ENCODE measurements at places on chromosomes 11 and 22. TPM values are rescaled to one million over a fixed set of nuclear protein-coding genes. Genes with fewer than 3 reads are reported as not detected.
A peak's percentile ranks its signal among the peaks of the same experiment; 100 is the strongest.

GRCh38 chr22:49962012-49962750 is 1.6 kb downstream of the PIM3 start:
- DNase-seq = peak; percentile 63

DNA sequence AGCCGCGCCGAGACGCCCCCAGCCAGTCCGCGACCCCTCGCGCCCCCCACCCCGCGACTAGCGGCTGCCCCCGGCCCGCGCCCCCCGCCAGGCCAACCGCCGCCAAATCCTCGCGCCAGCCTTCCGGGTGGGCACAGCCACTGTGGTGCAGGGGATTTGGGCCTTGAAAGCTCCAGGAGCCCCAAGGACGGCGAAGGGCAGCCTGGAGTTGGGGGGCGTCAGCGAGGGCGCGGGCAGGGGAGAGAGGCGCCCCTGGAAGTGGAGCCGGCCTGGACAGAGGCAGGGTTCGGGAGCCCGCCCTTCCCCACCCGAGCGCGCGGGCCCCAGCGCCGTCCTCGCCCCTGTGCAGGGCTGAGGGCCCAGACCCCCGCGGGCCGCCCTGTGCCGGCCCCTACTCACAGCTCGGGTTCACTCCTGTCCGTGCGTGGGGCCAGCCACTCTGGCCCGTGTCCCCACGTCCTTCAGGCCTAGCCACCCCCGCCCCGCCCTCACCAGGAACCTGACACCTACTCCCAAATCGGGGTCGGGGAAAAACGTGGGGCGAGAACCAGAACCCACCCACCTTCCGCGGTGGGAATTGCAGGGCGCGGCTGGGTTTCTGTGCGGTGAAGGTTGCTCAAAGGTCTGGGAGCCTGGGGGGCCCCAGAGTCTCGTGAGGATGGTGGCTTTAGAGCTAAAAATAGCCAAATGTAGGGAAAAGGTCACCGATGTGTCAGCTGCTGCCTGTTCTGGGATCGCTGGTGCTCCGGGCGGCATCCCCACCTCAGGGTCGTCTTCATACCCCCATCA is at the start of gene CPT1B:
TSS of gene CPT1B (minus strand) at position 441 of the 789 bp plus-strand sequence. CDS start 512 bp downstream, outside the sequence.
- no peak for DNase-seq

- no peak for DNase-seq
These were observed 25.5 kb downstream of the TMPRSS13 start for GRCh38 chr11:117903505-117904382.

GRCh38 chr11:66292543-66293332 is 1.0 kb downstream of the TMEM151A start:
- DNase-seq = no peak

DNA sequence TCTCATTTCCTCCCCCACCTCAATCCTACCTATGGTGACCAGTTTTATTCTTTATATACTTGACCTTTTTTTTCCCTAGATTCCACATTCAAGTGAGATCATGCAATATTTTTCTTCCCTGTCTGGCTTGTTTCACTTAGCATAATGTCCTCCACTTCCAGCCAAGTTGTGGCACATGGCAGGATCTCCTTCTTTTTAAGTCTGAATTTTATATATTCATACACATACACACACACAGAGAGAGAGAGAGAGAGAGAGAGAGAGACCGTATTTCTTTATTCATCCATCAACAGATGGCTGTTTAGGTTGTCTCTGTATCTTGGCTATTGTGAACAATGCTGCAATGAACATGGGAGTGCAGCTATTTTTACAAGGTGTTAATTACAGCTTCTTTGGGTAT is 1.4 kb downstream of the POU2AF2 start:
- no peak for DNase-seq

GRCh38 chr11:125376117-125376516 is 119.9 kb downstream of the FEZ1 start:
- DNase-seq = no peak

GRCh38 chr11:68958211-68958610 is 22.6 kb downstream of the MRGPRD start:
- no peak for DNase-seq

GRCh38 chr22:38513063-38513462 is 7.0 kb upstream of the DDX17 start:
- peak; percentile 30 for DNase-seq

DNA sequence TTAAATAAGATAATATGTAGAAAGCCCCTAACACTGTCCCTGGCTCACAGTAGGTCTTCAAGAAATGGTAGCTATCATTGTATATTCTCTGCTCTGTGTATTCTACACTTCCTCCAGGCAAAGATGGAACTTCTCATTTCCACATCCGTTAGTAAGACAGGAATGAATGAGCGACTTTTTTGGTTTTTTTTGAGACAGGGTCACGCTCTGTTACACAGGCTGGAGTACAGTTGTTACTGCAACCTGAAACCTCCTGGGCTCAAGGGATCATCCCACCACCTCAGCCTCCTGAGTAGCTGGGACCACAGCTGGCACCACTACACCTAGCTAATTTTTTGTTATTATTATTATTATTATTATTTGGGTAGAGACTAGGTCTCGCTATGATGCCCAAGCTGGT is 2.3 kb upstream of the CLPB start:
- no peak for DNase-seq

- DNase-seq = no peak
These were observed 14.7 kb upstream of the PTS start for GRCh38 chr11:112211536-112211935.

DNA sequence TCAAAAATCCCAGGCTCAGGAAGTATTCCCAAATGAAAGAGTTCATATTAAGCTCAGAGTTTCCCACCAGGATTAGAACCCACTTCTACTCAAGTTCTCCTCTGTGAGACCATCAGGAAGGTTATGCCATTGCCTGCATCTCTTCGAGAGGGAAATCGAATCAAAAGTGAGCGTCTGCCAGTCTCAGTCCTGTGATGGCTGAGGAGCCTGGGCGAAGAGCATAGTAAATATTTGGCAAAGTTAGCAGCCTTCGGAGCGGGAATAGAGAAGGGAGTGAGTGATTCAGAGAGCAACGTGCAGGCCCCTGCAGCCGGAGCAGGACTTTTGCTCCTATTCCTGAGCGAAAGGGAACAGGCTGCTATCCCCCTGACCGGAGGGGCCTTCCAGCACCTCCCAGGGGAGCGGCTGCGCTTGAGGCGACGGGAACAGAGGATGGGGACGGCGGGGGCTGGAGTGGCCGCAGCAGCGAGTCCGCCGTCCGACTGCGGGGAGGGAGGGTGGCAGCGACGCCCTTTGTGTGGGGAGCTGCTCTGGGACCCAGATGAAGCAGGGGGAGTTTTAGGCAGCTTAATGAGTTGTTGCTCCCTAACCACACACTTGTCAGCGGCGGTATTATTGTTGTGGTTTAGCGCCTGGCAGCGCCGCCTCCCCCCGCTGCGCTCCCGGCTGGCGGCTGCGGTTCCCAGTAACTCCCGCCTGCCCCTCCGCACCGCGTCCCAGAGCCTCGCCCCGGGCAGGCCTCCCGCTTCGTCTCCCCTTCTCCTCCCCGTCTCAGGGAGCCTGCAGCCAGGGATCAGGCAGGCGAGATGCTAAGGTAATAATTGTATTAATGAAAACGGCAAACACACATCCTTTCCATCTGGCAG is 21.7 kb upstream of the NRGN start:
- DNase-seq = no peak

DNA sequence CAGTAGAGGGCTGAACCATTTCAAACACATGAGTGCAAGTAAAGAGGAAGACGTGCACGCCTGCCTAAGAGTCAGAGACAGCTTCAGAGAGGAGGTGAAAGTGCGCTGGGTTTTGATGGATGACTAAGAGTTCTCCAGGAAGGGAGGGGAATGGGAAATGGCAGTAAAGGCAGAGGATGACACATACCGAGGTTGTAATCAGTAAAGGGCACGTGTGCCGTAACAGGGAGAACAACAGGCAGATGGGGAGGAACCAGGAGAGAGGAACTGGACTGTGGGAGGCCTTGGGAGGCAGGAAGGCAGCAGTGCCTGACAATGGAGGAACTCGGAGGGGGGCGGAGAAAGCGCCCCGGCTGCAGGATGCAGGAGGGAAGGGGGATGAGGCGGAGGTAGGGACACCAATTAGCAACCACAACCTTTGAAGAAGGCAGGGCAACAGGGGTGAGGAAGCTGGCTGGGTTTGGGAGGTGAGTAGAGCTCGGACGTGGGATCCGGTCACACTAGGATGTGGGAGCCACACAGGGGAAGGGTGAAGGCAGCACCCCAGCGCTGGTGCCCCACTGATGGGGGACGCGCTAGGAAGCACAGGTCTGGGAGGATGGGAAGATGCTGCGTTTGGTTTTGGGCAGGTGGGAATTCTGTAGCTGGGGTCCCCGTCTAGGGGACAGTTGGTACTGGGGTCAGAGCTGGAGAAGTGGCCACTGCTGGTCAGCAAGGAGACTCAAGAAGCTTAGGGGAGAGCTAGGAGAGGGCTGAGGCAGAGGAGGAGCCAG is 67.4 kb downstream of the SCUBE1 start:
- DNase-seq = no peak

Gene TOMM22
- 60.9 TPM for total RNA-seq

Gene RIMBP3B
- 2.4 TPM for total RNA-seq

Gene ZBTB16
- total RNA-seq = 2.5 TPM

Gene AMOTL1
- 0.08 TPM for total RNA-seq

Gene ADORA2A
- total RNA-seq = 34.6 TPM

Gene APOBEC3G
- 27.4 TPM for total RNA-seq

Gene HEPN1
- total RNA-seq = not detected

Gene CCDC88B
- 119 TPM for total RNA-seq
